ENCODE measurements at places on chromosomes 11 and 22.

DNA sequence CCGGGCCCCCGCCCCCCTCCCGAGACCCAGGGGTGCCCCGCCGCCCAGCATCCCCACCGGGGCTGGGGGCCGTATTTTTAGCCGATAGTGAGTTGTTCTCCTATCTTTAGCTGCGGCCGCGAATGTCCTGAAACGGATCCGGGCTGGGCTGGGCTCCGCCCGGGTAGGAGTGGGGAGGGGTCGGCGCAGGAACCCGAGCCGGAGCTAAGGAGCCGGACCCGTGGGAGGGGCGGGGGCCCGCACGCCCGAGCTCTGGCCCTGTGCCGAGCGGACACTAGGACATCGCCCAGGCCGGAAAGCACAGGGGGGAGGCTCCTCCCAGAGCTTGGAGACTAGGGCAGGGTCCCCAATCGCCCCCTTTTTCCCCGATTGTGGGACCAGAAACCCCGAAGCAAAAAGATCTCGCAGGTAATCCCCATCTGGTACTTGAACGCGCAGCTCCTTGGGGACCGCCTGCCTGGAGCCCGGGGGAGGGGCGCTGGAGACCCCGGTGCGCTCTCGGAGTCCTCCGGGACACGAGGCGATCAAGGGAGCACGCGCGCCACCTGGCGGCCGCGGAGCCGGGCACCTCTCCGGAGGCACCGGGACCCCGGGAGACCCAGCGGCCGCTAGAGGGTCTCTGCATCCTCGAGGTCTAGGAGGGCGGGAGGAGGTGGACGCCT is 669 bp downstream of the CDC42EP2 start:
- DNase-seq: no peak

DNA sequence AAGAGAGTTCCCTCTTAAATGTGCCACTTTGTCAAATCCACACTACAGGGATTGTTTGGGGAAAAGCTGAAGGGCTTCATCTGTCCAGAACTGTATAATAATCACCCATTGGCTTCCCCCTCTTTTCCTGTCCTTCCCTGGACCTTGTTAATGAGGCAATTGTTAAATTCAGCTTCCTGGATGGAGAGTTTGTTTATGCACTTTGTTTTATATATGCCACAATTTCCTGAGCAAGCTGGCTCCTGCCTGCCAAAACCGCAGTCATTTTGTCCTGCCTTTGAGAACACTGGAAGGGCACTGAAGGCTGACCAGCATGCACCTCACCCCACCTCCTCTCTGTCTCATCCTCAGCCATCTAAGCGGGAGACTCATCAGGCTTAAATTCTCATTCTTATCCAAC is 86.2 kb downstream of the MSANTD4 start:
- no peak for DNase-seq

DNA sequence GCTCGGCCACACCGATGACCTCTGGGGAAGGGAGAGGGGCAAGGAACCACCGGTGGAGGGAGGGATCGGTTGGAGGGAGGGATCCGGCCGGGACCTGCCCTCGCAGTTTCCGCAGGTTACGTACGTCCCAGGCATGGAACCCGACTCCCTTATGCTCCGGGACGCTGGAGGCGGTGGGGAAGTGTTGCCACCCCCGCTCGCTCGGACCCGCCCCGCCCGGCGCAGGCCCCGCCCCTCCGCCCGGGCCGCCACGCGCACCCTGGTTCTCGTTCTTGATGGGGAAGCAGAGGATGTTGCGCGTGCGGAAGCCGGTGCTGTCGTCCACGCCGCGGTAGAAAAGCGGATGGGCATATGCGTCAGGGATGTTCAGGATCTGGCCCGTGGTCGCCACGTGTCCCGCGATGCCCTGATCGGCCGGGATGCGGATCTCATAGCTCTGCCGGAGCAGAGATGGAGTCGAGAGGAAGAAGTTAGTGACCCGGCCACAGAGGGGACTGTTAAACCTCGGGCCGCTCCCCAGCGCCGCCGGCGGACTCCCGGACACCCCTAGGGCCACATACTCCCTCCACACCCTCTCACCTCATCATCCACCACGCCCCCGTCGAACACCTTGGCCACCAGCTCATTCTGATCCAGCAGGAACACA is 89.8 kb downstream of the PDE2A start:
- no peak for DNase-seq

DNA sequence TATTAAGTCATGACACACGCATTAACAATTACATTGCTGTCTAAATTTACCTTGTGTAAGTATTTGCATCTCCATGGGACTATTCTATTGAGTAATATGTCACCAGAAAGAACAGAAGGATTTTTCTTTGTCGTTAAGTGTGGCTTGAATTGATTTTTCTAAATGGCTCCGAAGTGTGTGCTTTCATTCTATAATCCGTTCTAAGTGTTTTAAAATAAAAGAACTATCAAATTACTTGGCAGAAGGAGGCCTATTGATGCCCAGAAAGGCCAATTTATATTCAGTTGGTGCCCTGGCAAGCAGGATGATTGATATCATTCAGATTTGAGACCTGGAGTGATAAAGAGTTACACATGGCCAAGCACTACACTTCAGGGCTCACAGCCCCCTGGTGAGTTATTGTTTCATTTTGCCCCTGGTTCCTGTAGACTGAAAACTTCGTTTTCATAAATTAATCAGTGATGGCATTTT is 538.9 kb upstream of the ANO5 start:
- DNase-seq: no peak

GRCh38 chr11:83364500-83365045 is 78.4 kb upstream of the CCDC90B start:
- DNase-seq: no peak

- no peak for DNase-seq
Measured at GRCh38 chr11:36395978-36396736, 100.1 kb downstream of the PRR5L start.

Data from keratinocyte (primary cell).